Stomach (tissue), 19 donors: ENCODE measurements at places on chromosomes 2 and 18. TPM values are rescaled to one million over a fixed set of nuclear protein-coding genes. Genes with fewer than 3 reads are reported as not detected.

Gene HOXD9
- total RNA-seq, result 0.18 TPM

DNA sequence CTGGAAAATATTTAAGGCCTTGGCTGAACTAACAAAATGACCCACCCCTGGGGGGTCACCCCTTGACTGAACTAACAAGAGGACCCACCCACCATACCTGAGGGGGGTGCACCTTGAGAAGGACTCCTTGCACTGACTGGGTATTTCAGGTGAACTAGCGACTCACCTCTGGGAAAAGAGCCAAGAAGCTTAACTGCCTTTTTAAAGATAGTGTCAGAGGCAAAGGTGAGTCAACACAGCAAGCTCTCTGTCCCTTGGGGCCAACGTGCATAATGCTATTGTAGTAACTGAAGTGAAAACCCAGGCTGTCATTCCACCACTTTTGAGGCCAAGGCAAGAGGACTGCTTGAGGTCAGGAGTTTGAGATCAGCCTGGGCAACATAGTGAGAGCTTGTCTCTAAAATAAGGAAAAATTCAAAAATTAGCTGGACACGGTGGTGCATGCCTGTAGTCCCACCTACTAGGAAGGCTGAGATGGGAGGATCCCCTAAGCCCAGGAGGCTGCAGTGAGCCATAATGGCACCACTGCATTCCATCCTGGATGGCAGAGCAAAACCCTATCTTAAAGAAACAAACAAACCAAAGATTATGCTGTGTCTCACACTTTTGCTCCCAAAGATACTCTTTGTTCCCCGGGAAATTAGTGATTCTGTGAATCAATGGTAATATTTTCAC, 36.4 kb upstream of the ZCCHC2 start:
- DNase-seq, result peak; percentile 44

Gene VIL1
- total RNA-seq, result 12.5 TPM

- DNase-seq, result no peak
These were observed 5.8 kb downstream of the TBC1D8 start for GRCh38 chr2:101145406-101145805.

- DNase-seq, result no peak
These were observed 68.1 kb downstream of the CDH2 start for GRCh38 chr18:28108814-28109213.

Gene CENPA
- 2.0 TPM for total RNA-seq

- no peak for DNase-seq
These were observed 263.4 kb downstream of the NEDD4L start for GRCh38 chr18:58307441-58307840.

Gene KCNG3
- 0.43 TPM for total RNA-seq
